ENCODE measurements at places on chromosomes 7 and 10. TPM values are rescaled to one million over a fixed set of nuclear protein-coding genes. Genes with fewer than 3 reads are reported as not detected.
A peak's percentile ranks its signal among the peaks of the same experiment; 100 is the strongest.

GRCh38 chr10:68175949-68176348, 56.0 kb downstream of the ATOH7 start:
- H3K27me3 ChIP-seq = peaks cover 12% of the 10 kb centered on the region
- H3K27ac ChIP-seq = no peak overlapping the region
- H3K4me3 ChIP-seq = no peak overlapping the region
- no peak for DNase-seq
- no peaks in the 10 kb centered on the region for H3K36me3 ChIP-seq
- no peaks in the 10 kb centered on the region for H3K4me1 ChIP-seq

DNA sequence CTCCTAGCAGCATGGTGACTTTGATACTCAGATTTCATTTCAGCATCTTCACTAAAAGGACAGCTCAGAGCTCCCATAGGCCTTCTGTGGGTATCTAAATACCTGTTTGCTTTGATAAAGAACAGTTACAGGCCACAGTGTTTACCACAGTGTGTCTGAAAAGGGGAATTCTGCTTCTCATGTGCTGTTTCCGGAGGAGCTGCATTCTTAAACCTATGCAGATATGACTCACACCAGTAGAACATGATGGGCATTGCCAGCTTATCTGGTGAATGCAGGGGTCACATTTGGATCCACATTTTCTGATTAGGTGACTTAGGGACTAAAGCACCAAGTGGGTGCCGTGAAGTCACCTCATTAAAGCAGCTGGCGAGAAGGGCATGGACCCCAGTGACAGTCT, 52.6 kb downstream of the TRRAP start:
- H3K36me3 ChIP-seq = peaks cover 66% of the 10 kb centered on the region
- peak overlapping the region; percentile 62 for H3K27ac ChIP-seq
- peaks cover 5% of the 10 kb centered on the region for H3K4me1 ChIP-seq
- H3K4me3 ChIP-seq = peak overlapping the region; percentile 19
- no peaks in the 10 kb centered on the region for H3K27me3 ChIP-seq
- DNase-seq = peak; percentile 63

DNA sequence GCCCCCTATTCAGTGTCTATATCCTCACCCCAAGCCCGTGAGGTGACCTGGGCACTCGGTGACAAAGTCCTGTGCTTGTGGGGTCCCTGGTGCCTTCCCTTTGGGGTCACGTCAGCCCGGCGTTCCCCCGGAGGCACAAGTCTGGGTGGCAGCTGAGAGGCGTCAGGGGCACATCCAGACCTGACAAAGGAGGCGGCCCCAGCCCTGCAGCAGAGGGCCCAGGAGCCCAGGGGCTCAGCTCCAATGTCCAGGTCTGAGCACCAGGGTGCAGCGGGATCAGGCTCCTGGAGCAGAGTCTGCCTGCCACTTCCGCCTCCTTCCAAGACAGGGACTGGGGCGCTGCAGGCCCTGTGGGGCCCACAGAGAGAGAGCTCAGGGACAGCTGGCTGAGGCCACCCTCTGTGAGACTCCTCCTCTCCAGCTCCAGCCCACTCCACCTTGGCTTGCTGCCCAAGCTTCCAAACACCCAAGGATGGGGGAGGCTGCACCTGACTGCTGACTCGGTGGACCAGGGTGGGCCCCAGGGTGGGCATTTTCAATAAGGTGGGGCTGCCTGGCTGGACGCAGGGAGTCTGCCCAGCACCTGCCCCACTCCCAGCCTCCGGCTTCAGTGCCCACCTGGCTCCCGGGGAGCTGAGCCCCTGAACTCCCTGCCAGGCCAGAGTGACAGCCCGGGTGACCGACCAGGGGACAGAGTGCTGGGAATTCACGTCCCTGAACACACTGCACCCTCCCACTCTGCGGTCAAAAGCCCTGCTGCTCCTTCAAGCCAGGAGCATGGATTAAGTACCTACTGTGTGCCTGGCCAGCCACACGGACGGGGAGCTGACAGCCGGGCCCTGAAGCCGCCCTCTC, 1.0 kb upstream of the KNDC1 start:
- DNase-seq = no peak
- no peak overlapping the region for H3K27ac ChIP-seq
- no peak overlapping the region for H3K4me3 ChIP-seq
- H3K4me1 ChIP-seq = no peaks in the 10 kb centered on the region
- H3K27me3 ChIP-seq = peaks cover 8% of the 10 kb centered on the region
- H3K36me3 ChIP-seq = no peaks in the 10 kb centered on the region

DNA sequence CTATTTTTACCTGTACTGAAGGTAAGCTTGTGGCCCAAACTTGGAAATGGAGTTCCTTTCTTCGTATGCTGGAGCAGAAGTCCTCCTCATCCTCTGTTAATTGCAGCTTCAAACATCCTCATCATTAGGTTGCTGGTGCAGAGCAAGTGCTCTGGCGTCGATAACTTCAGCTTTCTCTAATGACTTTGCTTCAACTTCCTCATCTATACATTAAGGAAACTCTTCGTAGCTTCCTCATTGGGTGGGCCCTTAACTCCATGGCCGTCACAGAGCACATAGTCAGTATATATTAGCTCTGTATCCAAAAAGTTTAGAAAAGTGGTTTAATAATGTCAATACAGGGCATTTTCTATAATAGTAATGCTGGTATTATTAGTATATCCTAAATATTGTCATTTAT, 447.7 kb downstream of the SUGCT start:
- no peaks in the 10 kb centered on the region for H3K36me3 ChIP-seq
- no peak overlapping the region for H3K4me3 ChIP-seq
- no peak overlapping the region for H3K27ac ChIP-seq
- DNase-seq = no peak

DNA sequence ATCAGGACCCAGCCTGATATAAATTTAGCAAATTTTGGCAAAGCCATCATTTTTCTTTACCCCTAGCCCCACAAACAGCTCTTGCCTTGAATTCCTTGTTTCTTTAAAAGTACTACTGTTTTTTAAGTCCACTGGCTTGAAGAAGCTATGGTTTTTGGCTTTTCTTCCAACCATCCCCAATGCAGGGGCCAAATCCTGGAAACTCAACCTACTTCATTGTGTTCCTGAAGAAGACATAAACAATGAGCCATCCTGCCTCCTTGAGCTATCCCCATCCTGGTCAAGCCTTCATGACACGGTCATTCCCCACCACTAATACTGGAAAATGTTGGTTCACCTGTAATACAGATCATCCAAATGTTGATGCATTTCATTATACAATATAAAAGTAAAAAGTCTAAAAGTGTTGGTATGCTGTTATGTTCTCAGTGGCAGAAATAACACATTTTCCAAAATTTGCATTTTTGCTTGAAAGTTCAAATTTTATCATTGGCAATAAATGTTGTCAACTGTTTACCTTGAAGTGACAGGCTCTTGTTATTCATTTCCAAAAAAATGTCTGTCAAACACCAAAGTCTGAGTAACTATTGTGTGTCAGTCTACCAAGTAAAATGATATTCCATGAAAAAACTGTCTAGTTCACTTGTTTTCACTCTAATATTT, 92.2 kb downstream of the DOCK4 start:
- H3K27me3 ChIP-seq = no peaks in the 10 kb centered on the region
- DNase-seq = no peak

DNA sequence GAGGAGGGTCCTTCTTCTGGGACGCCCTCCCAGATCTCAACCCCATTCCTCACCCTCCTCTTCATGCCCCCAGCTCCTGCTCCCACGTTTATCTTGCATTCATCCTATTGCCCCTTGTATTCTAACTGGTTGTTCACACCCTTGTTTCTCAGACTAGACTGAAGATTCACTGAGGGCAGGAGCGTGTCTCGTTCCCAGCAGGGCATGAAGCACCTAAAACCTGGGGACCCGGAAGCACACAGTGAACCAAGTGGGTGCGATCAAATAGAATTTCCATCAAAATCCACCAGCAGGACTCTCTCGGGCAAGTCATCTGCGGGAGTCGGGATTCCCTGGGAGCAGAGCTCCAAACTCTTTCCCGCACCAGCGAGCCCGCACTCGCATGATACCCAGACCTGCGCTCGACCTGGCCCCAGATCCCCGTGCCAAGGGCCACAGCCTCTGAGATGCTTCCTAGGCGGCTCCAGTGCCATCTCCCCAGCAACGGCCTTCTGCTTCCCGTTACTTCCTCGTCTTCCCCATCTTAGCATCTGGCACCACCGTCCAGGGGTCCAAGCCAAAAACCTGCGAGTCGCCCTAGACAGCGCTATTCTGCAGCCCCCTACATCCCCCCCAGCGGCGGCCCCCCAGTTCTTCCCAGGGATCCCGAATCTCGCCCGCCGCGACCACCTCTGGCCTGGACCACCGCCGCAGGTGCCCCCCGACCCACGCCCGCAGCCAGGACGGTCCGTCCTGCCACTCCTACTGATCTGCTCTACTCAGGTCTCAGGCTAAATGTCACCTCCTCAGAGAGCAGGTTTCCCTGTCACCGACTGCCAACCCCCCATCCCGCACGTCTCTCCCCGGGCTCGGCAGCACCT, 6.1 kb upstream of the GBX1 start:
- no peak overlapping the region for H3K4me3 ChIP-seq
- no peaks in the 10 kb centered on the region for H3K36me3 ChIP-seq
- H3K27ac ChIP-seq = no peak overlapping the region
- no peak for DNase-seq
- H3K4me1 ChIP-seq = peaks cover 8% of the 10 kb centered on the region

DNA sequence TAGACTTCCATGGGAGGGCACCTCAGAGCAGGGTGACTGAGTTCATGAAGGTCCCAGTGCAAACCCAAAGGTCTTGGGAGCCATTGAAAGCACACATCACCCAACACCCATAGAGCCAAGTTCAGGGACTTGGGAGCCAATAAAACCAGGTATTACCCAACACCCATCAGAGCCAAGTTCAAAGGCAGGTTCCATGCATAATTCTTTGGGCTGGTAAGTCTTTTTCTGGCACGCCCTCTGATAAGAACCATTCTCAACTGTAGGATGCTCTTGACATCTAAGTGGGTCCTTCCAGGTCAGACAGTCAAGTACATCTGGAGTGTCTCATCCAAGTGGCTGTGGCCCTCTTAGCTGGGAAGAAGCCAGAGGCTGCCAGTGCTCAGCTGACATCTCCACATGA, 63.2 kb downstream of the EBF3 start:
- H3K4me3 ChIP-seq = no peak overlapping the region
- H3K27me3 ChIP-seq = peaks cover 11% of the 10 kb centered on the region
- H3K36me3 ChIP-seq = no peaks in the 10 kb centered on the region
- H3K4me1 ChIP-seq = no peaks in the 10 kb centered on the region

DNA sequence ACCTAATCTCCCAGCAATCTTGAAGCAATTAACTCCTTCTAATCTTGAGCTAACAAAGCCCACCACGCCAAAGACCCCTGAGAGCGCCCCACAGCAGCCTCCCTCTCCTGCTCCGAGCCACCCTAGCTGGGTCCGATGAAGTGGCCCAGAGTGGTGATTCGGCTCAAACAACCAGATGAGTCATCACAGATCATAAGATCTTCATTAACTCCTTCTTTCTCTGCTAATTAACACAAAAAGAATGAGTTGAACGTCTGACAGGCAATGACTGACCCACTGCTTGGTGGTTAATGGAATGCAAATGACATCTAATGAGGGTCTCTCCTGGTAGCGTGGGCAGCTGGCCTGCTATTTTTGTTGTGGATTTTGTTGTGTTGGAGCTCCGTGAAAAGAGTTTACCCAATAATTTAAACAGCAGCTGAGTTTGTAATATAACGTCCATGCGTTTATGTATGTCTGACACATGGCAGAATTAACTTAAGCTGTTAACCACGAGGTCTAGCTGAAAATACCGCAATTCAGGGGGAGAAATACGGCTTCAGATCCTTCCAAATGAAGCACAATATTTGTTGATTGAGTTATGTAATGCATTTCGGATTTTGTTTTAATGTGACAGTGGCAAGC, 161.4 kb downstream of the RAB11FIP2 start:
- H3K4me3 ChIP-seq = no peak overlapping the region
- no peak for DNase-seq
- H3K36me3 ChIP-seq = no peaks in the 10 kb centered on the region
- no peak overlapping the region for H3K27ac ChIP-seq
- peaks cover 3% of the 10 kb centered on the region for H3K27me3 ChIP-seq

DNA sequence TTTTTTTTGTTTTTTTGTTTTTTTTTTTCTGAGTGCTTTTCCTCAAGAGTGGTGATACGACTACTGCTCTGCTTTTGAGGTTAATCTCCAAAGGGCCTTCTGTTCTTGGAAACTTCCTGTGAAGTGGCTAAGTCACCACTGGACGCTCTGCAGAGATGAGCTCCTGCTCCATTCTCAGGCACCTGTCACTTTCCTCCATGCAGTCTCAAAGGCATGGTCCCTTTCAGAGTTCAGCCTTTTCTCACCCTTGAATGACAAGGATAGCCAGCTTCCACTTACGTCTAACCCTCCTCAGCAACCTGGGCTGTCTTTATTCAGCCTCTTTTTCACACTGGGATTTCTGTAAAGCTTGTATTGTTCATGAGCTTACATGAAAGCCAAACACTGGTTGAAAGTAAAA, 65.8 kb downstream of the BMPER start:
- H3K27me3 ChIP-seq = no peaks in the 10 kb centered on the region
- DNase-seq = no peak
- H3K27ac ChIP-seq = no peak overlapping the region
- no peaks in the 10 kb centered on the region for H3K36me3 ChIP-seq
- H3K4me3 ChIP-seq = no peak overlapping the region
- no peaks in the 10 kb centered on the region for H3K4me1 ChIP-seq

GRCh38 chr7:4797858-4798705, 22.7 kb downstream of the AP5Z1 start:
- no peaks in the 10 kb centered on the region for H3K4me1 ChIP-seq
- H3K27ac ChIP-seq = no peak overlapping the region
- H3K36me3 ChIP-seq = peaks cover 5% of the 10 kb centered on the region
- H3K4me3 ChIP-seq = no peak overlapping the region
- DNase-seq = peak; percentile 91
- H3K27me3 ChIP-seq = no peaks in the 10 kb centered on the region

DNA sequence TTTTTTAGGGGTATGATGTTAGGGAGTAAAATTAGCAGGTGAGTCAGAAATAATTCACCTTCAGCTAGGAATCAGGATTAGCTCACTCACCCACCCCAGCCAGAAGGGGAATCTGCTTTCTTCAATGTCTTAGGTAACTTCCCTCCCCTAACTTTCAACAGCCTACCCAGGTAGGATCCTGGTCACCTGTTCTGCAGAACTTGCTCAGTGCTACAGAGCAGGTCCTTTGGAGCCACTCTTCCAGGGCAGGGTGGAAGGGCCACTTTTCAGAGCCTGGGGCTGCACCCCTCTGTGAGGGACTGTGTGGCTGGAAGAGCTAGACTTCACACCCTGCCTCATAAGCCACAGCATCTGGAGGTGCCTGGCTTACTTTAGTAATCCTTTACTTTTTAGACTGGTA, 58.1 kb downstream of the SHH start:
- H3K27ac ChIP-seq = no peak overlapping the region
- DNase-seq = no peak
- H3K4me3 ChIP-seq = no peak overlapping the region
- H3K4me1 ChIP-seq = peaks cover 57% of the 10 kb centered on the region
- H3K27me3 ChIP-seq = no peaks in the 10 kb centered on the region

The CDH23 gene
- 1.3 TPM for total RNA-seq

The CCL24 gene
- total RNA-seq = not detected

The ASIC3 gene
- 4.0 TPM for total RNA-seq

The NPC1L1 gene
- not detected for total RNA-seq

The TLL2 gene
- total RNA-seq = not detected
